ENCODE measurements at places on chromosomes 7 and 10.

DNA sequence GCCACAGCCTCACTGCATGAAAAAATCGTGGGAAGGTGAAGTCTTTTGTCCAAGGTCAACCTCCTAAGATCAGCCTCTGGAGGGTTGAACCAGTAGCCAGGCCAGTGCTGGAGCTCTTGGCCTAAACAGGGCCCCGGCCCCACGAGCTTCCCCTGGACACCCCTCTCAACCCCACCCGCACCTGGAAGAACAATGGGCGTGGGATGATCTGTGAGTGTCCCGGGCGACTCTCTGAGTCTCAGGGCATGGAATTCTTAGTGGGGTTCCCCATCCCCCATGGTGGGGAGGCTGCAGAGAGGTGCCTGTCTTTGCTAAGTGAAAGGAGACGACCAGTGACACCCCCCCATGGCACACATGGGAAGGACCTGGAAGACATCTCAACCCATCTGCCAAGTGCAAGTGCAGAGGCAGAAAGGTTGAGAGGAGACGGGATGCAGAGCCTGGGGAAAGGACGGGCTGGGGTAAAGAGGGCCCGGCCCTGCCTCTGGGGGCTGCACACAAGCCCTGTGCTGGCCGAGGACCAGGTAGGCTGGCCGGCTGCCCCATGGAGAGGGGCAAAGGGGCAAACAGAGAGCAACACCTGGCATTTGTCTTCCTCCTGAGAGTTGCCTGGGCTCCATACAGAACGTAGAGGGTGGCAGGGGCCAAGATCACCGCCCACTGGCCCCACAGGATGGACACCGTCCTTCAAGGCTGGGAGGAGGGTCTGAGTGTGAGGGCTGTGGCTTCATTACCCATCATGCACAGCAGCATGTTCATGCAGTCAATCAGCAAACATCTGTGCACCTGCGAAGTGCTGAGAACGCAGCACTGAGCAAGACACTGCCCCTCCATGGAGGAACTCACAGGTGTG is 163.0 kb upstream of the PPP2R2D start:
- no peak for DNase-seq

- DNase-seq = no peak
Measured at GRCh38 chr7:131124001-131124629, 203.6 kb upstream of the MKLN1 start.

DNA sequence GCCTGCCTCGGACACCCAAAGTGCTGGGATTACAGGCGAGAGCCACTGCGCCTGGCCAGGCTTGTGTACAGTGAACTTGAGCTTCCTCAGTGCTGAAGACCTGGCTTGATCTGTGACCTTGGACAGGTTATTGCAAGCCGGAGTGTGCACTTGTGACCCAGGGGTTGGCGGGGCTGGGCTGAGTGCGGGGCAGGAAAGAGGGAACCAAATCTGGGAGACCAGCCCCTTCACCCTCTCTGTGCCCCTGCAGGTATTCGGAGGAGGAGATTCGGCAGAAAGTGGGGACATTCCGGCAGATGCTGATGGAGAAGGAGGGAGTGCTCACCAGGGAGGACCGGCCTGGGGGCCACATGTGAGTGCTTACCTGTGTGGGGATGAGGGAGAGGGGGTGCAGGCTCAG is 46.2 kb downstream of the SRRM3 start:
- no peak for DNase-seq

- no peak for DNase-seq
Measured at GRCh38 chr10:25064401-25064800, 48.0 kb downstream of the THNSL1 start.

Data from NT2/D1 (cell line).